Effector memory CD8-positive, alpha-beta T cell (primary cell): ENCODE measurements at places on chromosomes 1 and 21.

DNA sequence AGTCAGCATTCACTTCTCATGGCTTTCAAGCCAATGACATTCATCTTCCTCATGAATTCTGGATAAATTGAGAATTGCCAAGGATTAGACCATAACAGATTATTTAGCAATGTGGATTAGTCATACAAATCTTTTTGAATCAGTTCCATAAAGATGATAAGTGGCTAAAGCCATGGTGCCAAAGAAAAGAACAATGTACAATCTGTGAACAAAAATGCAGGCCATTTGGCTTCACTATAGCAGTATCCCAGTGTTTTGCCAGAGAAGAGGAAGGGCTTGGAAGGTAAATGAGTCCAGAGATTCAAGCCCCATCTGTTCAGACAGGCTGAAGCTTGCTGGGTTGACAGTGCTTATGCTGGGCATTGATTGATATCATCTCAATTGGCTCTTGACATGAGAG lies 376.4 kb upstream of the LRRC7 start:
- no peak for DNase-seq

DNA sequence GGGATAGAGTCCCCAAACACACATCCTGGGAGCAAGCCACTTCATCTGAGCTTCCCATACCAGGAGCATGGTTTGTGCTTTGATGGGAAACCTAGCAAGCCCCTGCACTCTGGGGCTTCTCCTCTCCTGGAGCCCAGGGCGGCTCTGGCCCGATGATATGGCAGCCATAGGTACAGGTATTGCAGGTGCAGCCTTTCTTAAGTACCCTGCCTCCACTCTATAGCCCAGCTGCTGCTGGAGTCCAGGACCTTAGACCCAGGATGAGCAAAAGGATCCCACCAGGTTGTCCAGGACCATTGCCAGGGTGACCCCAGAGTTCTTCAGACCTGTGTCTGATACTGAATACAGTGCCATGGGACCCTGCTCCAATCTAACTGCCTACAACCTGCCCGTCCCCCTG lies 4.2 kb downstream of the C1orf226 start:
- no peak for DNase-seq

DNA sequence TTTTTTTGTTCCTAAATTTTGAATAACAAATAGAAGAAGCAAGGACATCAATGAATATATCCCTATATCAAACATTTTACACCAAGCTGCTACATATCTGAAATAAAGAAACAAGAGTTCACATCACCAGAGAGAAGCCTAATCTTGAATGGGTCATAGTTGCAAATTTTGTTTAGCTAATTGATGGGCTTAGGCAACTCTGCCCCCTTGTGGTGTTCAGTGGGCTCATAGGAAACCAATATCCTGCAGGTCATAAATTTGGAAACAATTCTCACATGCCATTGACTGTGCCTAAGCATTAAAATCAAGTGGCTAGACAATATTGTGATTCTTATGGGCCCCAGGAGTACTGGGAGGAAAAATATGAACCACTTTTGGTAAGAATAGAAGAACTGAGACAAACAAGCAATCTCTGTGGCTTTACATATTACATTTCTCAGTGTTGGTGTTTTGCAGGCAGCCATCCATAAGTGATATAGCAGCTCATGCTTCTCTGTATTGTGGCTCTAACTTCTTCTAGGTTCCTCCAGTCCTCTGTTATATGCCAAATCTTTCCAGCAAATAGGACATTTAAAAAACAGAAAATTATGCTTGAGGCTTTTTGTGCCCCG lies 1262.8 kb upstream of the PRMT6 start:
- DNase-seq, result no peak

DNA sequence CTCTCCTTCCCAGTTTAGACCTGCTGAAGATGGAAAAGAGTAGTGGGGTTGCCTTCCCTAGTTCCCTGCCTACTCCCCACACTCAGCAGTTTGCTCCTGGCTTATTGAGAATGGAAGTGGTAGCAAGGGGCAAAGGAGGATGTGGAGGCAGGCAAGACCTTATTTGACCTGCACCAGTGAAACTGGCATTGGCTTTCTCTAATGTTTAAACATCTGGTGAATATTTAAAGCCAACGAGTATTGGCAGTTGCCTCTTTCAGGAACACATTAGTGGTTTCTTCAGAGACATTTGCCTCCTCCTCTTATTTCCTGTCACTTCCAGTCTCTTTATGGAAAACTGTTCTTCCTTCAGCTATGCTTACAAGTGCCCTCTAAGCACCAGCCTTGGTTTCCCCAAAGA lies 62.4 kb upstream of the VAV3 start:
- no peak for DNase-seq

DNA sequence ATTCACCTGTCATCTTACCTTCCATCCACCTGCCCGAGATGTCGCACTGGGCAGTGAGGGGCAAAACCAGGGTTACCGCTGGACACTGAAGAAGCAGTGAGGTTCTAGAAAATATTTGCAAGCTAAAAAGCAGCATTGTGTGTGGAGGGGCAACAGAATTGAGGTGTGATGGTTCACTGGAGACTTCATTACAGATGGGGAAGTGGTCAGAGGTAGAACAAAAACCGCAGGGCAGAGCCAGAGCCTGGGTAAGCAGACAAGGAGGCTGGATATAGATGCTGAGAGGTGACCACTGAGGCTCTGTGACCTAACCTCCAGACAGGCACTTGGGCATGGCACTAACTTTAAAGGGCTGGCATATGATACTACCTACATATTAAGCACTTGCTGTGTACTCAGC lies 363.9 kb upstream of the PROX1 start:
- no peak for DNase-seq

- DNase-seq, result peak; percentile 37
Measured at GRCh38 chr1:6358757-6359201, 34.8 kb downstream of the ACOT7 start.

DNA sequence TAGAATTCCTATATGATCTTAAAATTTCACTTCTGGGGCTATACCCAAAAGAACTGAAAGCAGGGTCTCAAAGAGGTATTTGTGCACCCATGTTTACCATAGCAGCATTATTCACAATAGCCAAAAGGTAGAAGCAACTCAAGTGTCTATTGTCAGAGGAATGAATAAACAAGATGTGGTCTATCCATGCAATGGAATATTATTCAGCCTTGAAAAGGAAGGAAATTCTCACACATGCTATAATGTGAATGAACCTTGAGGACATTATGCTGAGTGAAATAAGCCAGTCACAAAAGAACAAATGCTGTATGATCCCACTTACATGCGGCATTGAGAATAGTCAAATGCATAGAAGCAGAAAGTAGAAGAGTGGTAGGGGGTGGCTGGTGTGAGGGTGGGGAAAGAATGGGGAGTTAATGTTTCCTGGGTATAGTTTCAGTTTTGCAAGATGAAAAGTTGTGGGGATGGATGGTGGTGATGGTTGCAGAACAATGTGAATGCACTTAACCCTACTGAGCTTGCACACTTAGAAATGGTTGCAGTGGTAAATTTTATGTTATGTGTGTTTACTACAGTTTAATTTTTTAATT lies 122.4 kb downstream of the TOMM20 start:
- no peak for DNase-seq
